ENCODE measurements at places on chromosomes 2 and 18. TPM values are rescaled to one million over a fixed set of nuclear protein-coding genes. Genes with fewer than 3 reads are reported as not detected.

DNA sequence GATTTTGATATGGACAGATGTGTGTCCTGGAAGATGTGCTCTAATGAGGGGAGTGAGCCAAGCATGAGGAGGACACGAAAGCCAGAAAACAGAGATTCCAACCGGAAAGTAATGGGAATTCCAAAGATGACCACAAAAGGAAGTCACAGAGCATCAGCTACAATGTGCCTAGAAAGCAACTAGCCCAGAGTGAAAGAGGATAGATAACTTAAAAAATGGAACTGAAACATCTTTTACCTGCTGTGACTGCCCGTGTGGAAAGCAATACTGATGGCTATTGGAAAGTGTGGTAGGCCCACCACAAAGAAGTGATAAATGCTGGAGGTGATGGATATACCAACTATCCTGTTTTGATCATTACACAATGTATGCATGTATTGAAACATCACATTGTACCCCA lies 21.6 kb downstream of the DNMT3A start:
- no peak for DNase-seq

DNA sequence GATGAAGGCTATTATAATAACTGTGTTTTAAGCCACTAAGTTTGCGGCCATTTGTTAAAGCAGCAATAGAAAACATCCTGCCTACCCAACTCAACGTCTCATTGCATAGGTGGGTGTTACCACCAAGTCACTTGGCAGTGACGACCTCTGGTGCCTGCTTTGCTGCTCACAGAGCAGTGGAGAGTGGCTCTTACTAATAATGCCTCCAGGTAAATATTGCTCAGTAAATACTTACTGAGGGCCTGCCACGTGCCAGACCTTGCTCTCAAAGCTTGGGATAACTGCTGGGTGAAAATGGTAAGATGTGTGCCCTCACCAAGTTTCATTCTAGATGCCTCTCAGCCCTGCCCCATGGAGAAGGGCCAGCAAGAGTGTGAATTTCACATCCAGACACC lies 27.7 kb downstream of the ITGA6 start:
- peak; percentile 65 for DNase-seq

GRCh38 chr18:71040161-71040560 lies 751.3 kb downstream of the SOCS6 start:
- DNase-seq, result no peak

- DNase-seq, result no peak
These were observed 94.2 kb downstream of the GULP1 start for GRCh38 chr2:188385857-188386256.

The COL5A2 gene
- 122 TPM for total RNA-seq

The MOCOS gene
- 5.1 TPM for total RNA-seq

DNA sequence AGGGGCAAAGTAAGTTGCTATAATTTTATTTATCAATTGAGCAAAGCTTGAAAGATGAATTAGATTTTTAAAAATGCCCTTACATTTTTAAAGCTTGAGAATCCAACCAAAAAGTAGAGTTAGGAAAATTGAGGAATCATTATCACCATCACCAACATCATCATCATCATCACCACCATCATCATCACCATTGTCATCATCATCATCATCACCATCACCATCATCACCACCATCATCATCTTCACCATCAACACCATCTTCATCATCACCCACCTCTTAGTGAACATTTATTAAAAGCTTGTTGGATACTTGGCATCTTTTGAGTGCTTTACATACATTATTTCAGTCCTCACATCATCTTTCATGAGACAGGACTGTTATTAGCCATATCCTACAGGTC lies 504.4 kb upstream of the TNP1 start:
- DNase-seq, result no peak

- no peak for DNase-seq
These were observed 5.4 kb downstream of the MRO start for GRCh38 chr18:50814395-50814794.

The ACADL gene
- total RNA-seq, result 17.0 TPM

The MOGAT1 gene
- total RNA-seq, result 0.26 TPM

DNA sequence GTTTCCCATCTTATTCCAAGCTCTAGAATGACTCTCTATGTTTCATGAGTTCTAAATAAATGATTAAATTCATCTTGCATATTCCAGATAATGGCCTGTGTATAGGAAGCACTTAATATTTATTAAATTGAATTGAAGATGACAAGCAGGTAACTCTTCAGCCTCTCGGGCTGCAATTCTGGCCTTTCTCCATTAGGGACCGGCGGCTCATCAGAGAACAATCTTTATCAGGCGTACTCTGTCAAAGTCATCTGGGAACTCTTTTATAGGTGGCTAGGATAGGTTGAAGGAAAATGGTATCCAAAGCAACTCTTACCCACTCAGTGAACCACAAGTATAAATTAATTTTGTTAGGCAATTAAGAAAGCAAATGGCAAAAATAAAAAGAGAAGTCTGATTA lies 308.5 kb downstream of the NOL4 start:
- DNase-seq, result no peak

The CTNNA2 gene
- total RNA-seq, result 0.17 TPM

The TPO gene
- not detected for total RNA-seq

DNA sequence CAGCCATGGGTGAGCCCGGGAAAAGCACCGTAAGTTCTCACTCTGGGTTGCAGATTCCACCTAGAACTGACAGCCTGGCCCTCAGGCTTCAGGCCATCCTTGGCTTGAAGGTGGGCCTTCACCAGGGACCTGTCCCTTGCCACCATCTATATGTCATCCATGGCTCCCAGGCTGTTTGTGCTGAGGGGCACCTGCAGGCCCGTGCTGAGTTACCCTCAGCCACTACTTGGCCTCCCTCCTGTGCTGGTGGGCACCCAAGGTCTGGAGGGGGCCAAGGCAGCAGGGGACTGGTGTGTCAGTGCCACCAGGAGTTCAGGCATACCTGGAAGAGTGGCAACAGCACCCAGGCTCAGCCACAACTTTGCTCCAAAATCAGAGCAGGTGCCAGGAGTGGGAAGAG lies 326.2 kb upstream of the SMIM21 start:
- no peak for DNase-seq

- DNase-seq, result no peak
These were observed 468 bp downstream of the PIKFYVE start for GRCh38 chr2:208266553-208266893.

DNA sequence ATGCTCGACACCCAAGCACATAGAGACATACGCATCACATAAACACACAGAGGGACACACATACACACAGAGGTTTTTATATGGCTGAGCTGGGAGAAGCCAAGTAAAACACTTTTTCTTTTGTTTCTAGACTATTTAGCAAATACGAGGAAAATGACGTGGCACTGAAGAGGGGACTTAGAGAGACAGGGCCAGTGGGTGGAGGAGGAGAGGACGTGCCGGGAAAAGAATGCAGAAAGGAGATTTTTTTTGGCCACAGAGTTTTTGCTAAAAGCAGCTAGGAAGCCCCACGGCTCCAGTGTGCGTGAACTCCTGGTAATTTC lies 168.5 kb upstream of the KLF7 start:
- DNase-seq, result no peak

The DUSP11 gene
- 16.6 TPM for total RNA-seq

GRCh38 chr18:7953095-7953958 lies 386.2 kb downstream of the PTPRM start:
- no peak for DNase-seq

DNA sequence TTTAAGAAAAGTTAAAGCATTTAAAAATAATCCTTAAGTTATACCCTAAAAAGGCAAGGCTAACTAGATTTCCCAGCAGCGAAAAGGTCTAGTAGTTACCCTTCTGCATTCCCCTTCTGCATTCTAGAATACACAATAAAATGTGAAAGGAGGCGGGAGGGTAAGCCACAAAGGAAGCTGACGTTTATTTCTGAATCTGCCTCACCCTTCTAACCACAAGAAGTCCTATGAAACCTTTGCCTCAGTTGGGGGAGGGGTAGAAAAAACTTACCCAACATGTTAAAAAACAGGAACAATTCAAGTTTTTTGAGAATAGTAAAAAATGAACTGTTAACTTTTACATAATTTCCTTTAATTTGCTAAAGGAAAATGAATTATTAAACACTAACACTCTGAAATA lies 11.3 kb downstream of the STK17B start:
- DNase-seq, result peak; percentile 39

DNA sequence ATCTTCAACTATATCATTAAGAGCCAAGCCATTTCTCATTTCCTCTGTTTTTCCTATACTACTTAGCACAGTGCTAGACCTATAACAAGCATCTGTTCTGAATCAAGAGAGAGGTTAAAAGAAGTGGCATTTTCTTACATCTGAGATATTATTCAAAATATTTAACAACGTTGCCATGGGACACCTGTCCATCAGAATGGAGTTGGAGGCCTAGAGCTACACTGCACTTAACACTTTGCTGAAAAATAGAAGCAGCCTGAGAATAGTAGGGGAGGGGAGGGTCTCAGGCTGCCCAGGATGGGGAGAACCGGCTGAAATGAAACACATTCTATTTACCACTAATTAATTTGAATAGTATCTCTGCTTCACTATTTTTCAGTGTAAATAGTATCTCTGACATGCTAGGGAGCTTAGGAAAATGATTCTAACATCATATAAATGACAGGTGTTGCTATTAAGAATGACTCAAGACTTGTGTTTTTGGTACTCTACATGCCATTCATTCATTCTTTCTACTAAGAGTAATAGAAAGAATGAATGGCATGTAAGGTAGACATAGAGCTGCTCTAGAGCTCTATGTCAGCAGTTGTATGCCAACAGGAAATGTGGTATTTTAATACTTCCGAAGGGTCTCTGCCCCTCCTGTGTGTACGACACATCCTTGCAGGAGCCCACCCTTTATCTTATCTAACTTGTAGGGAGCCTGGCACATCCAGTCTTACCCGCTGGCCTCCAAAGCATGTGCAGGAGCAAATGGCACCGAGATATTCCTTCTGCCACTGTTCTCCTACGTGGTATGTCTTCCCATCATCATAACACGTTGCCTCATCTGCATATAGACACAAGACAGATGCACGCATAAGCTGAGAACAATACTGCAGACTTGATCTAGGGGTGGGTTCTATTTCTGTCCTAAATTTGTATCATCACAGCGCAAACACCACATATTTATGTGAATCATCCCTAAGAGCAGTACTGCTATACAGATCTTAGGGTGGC lies 52.6 kb downstream of the ATIC start:
- no peak for DNase-seq
